ENCODE measurements at places on chromosomes 5 and 9. TPM values are rescaled to one million over a fixed set of nuclear protein-coding genes. Genes with fewer than 3 reads are reported as not detected.

Gene RNF180
- total RNA-seq, result 7.8 TPM

Gene TMEM174
- not detected for total RNA-seq

Gene FGF18
- total RNA-seq, result 1.7 TPM

Gene ENTPD8
- 3.9 TPM for total RNA-seq

Gene OCLN
- total RNA-seq, result 102 TPM

Gene PRR7
- total RNA-seq, result 39.2 TPM

Gene TXNDC8
- not detected for total RNA-seq

- no peak for DNase-seq
- H3K36me3 ChIP-seq, result no peaks in the 10 kb centered on the region
- H3K4me3 ChIP-seq, result peak overlapping the region; percentile 40
- no peak overlapping the region for H3K27ac ChIP-seq
- H3K4me1 ChIP-seq, result peaks cover 3% of the 10 kb centered on the region
Measured at GRCh38 chr9:135478829-135479468, 633 bp upstream of the PPP1R26 start.

GRCh38 chr5:9733486-9733885, 103.3 kb upstream of the TAS2R1 start:
- H3K4me3 ChIP-seq, result no peak overlapping the region
- no peak for DNase-seq
- H3K4me1 ChIP-seq, result no peaks in the 10 kb centered on the region
- no peaks in the 10 kb centered on the region for H3K36me3 ChIP-seq

DNA sequence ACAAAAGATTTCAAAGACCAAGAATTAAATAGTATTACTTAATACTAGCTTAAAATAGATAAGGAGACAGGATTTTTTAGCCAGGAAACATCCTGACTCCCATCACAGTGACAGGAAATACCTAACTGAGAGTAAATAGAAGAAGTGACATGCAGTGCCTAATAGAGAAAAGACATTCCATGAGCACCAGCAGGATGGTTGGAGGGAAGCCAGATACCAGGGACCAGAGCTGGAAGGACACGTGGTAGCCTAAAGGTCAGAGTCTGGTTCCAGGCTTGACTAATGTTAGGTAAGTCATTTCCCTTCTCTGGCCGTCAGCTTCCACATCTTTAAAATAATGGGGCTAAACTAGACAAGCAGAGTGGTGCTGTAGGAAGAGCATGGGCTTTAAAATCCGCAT, 41.6 kb downstream of the CDK5RAP2 start:
- no peaks in the 10 kb centered on the region for H3K27me3 ChIP-seq
- H3K4me3 ChIP-seq, result no peak overlapping the region
- no peak for DNase-seq
- no peak overlapping the region for H3K27ac ChIP-seq
- no peaks in the 10 kb centered on the region for H3K4me1 ChIP-seq
- H3K36me3 ChIP-seq, result peaks cover 8% of the 10 kb centered on the region

DNA sequence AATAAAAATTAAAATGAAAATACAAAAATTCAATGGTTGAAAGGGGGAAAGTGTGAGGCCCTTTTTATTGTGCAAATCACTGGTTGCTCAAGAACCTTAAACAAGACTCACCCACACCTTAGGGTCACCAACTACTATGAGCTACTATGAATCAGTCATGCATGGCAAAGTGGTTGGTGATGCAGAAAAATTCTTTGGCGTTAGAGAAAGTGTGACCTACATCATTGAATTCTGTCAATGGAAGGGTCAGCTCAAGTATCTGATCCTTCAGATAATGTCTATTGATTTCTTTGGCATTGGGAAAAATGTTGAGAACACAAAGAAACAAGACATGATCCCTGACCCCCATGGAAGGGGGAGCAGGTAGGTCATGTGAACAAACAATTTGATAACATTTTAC, 149.7 kb upstream of the ADCY2 start:
- no peak for DNase-seq
- no peaks in the 10 kb centered on the region for H3K36me3 ChIP-seq
- H3K4me3 ChIP-seq, result no peak overlapping the region
- H3K27me3 ChIP-seq, result no peaks in the 10 kb centered on the region
- no peaks in the 10 kb centered on the region for H3K4me1 ChIP-seq

DNA sequence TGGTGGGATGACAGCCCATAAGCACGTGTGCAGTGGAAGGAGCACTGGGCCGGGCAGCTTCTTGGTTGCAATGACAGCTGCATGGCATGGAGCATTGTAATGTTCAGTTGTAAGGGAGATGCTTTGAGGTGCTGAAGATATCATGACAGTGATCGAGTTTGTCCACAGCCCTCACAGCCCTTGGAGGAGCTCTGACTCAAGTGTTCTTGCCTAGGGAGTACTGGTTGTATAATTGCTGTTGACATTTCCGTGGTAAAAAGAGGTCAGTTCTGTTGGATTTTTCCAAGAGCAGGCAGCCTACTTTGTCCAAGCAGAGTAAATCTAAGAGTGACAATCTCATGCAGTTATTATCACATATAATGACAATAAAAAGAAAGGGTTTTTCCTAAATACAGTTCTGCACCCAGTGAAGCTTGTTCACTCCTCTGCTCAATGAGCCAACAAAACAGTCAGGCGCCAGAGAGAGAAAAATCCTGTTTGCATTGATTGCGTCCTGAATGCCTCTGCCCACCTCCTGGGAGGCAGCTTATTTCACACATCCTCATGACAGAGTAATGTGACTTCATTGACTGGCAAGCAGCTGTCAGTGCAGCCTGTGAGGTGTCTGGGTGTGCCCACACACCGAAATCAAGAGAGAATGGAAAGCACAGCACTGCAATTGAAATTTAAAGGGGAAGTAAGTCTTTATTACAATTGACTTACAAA, 248.0 kb downstream of the NTRK2 start:
- DNase-seq, result no peak
- H3K4me3 ChIP-seq, result no peak overlapping the region
- H3K4me1 ChIP-seq, result no peaks in the 10 kb centered on the region
- H3K36me3 ChIP-seq, result no peaks in the 10 kb centered on the region
- no peaks in the 10 kb centered on the region for H3K27me3 ChIP-seq
- no peak overlapping the region for H3K27ac ChIP-seq

- no peak overlapping the region for H3K27ac ChIP-seq
- no peaks in the 10 kb centered on the region for H3K27me3 ChIP-seq
- no peaks in the 10 kb centered on the region for H3K36me3 ChIP-seq
- DNase-seq, result no peak
Measured at GRCh38 chr9:87883990-87884389, 1.3 kb downstream of the SPATA31E1 start.

- H3K36me3 ChIP-seq, result no peaks in the 10 kb centered on the region
- no peak for DNase-seq
- H3K27ac ChIP-seq, result no peak overlapping the region
- no peaks in the 10 kb centered on the region for H3K27me3 ChIP-seq
- H3K4me3 ChIP-seq, result no peak overlapping the region
- no peaks in the 10 kb centered on the region for H3K4me1 ChIP-seq
Measured at GRCh38 chr5:16695779-16696178, 79.0 kb upstream of the RETREG1 start.

DNA sequence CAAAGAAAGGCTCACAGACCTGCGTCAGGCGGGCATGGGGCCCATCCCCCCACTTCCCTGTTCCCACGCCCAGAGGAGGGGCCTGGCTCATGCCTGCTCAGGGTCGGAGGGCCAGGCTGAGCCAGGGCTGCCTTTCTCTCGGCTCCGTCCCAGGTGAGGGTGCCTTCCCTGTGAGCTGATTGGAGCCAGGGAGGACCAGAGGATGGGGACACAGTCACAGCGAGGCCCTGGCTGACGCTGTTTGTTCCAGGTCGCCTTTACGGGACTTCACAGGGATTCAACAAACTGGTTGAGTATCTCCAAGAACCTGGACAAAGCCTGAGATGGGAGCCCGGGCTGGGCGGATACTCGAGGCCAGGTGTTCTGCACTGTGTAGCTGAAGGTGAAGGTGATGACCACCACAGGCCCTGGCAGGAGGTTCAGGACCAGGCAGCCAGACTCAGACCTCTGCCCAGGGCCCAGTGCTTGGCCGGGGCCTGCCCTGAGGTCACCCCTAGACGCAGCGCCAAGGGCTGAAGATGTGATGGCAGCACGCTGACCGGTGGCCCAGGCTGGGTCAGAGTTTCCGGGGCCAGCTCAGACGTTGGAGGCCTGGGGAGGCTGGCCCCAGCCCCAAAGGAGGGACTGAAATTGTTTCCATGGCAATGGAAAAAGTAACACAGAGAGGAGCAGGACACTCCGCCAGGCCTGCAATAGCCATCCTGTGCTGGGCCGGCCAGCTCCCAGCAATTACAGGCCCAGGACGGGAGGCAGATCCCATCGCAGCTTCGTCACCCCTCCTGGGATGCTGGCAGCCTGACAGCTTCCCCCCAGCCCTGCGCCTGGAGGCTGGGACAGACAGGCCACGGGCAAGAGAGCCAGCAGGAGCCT, 65.3 kb upstream of the ADAMTS2 start:
- H3K27ac ChIP-seq, result no peak overlapping the region
- H3K36me3 ChIP-seq, result no peaks in the 10 kb centered on the region
- no peak overlapping the region for H3K4me3 ChIP-seq
- DNase-seq, result no peak

- no peaks in the 10 kb centered on the region for H3K4me1 ChIP-seq
- no peak for DNase-seq
- H3K36me3 ChIP-seq, result no peaks in the 10 kb centered on the region
Measured at GRCh38 chr5:155905364-155905763, 421.6 kb upstream of the SGCD start.

DNA sequence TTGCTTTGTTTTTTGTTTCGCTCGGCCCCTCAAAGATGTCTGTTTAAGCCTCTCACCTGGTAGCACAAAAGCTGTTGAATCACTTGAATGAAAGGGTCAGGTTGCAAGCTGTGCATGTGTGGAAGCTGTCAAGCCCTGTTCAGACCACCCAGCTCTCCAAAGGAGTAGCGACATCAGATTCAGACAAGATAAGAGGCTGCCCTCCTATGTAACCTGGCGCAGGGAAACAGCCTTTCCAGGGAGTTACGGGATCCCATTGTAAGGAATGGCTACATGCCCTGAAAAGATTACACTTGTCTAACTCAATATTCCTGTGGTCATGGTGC, 2.9 kb downstream of the FREM1 start:
- no peak overlapping the region for H3K27ac ChIP-seq
- H3K4me1 ChIP-seq, result no peaks in the 10 kb centered on the region
- H3K36me3 ChIP-seq, result no peaks in the 10 kb centered on the region
- DNase-seq, result no peak

DNA sequence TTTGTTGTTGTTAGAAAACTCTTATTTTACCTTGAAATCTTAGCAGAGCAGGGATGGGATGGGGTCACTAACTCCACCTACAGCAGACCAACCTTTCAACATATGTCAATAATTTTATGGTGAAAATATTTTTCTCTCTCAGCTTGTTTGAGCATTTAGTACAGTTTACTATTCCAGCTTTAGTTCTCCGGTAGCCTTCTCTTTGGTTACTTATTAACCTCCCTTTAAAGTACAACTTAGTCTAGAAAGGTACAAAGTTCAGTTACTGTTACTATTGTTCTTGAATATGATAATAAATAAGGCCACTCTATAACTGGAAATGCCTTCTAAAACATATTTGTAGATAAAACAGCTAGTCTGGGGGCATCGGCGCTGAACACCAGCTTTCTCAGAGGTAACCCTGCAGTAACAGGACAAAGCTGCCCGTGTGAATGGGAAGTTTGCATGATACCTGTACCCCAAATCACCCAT, 233.3 kb downstream of the PCSK1 start:
- DNase-seq, result no peak
- H3K27ac ChIP-seq, result no peak overlapping the region
- H3K36me3 ChIP-seq, result no peaks in the 10 kb centered on the region
- no peak overlapping the region for H3K4me3 ChIP-seq
- no peaks in the 10 kb centered on the region for H3K27me3 ChIP-seq

GRCh38 chr9:131661568-131662288, 78.1 kb downstream of the RAPGEF1 start:
- H3K27ac ChIP-seq, result peak overlapping the region; percentile 69
- no peak for DNase-seq
- peaks cover 45% of the 10 kb centered on the region for H3K4me1 ChIP-seq
- no peak overlapping the region for H3K4me3 ChIP-seq
- H3K36me3 ChIP-seq, result no peaks in the 10 kb centered on the region
- no peaks in the 10 kb centered on the region for H3K27me3 ChIP-seq

GRCh38 chr9:78103971-78104433, 72.4 kb upstream of the GNAQ start:
- no peak for DNase-seq
- H3K36me3 ChIP-seq, result no peaks in the 10 kb centered on the region
- no peaks in the 10 kb centered on the region for H3K27me3 ChIP-seq
- no peak overlapping the region for H3K4me3 ChIP-seq
- no peak overlapping the region for H3K27ac ChIP-seq

DNA sequence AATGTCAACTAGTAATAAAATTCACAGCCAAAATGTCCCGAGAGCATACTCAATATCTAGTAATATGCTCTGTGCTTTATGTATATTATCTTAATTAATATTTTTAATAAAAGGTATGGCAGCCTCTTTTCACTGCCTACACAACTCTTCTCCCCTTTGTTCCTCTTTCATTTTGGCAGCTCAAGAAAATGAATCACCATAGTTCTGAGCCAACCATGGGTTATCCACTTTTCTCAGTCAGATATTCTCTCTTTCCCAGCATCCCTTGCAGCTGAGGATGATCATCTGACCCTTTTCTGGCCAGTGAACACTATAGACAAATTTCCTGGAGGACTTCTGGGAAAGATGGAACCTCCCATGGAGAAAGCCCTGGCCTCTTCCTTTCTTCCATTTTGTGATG, 8.2 kb upstream of the DOCK8 start:
- H3K4me3 ChIP-seq, result no peak overlapping the region
- no peak for DNase-seq
- H3K27ac ChIP-seq, result no peak overlapping the region

- no peaks in the 10 kb centered on the region for H3K4me1 ChIP-seq
- no peaks in the 10 kb centered on the region for H3K36me3 ChIP-seq
- H3K27ac ChIP-seq, result no peak overlapping the region
- no peaks in the 10 kb centered on the region for H3K27me3 ChIP-seq
Measured at GRCh38 chr9:103364753-103365152, 369.6 kb downstream of the CYLC2 start.

DNA sequence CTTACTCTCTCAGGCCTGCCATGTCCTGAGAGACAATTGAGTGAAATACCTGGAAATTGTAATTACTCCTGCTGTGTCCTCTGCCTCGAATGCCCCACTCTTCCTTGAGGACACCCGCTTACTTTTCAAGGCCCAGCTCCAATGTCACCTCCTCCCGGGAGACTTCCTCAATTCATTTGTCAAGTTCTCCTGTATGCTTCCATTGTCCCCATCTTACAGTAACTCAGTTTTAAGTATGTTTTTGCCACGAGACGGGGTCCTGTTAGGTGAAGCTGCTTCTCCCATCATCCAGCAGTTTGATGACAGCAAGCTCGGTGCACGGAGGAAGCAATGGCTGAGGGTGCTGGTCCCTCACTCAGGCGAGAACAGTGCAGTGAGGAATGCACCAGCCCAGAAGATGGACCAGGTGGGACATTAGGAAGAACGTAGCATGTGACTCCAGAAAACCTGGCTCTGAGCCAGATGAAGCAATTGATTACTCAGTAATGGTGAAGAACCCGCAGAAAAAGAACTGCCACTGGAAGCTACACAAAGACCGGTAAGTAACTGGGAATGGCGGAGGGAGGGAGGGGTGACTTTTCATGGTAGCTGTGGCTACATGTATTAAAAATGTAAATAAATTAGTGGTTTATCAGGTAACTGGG, 274.8 kb downstream of the DENND1A start:
- no peaks in the 10 kb centered on the region for H3K36me3 ChIP-seq
- no peak overlapping the region for H3K4me3 ChIP-seq
- H3K27ac ChIP-seq, result no peak overlapping the region
- H3K27me3 ChIP-seq, result no peaks in the 10 kb centered on the region
- H3K4me1 ChIP-seq, result no peaks in the 10 kb centered on the region

All from Panc1 (cell line).